NCI-H1694 treated with DMSO at 0.1 percent for 48 hours (cell line): ENCODE measurements at places on chromosomes 12 and 14.
A peak's percentile ranks its signal among the peaks of the same experiment; 100 is the strongest.

DNA sequence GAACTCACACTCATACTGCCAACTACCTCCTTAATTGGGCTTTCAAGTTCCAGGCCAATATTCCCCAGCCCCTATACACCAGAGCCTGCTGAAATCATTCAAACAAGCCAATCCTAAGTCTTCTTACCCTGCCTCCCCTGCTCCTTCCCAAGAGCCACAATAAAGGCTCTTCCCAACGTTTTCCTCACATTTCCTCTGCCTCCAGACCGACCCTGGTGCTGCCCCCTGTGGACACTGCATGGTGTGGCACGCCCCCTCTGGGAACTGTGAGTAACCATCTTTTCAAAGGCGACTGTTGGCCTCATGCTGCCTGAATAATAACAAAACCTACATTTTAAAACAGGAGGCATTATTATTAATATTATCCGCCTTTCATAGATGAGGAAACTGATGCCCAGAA, 111.6 kb upstream of the NOS1 start:
- DNase-seq = peak; percentile 5

DNA sequence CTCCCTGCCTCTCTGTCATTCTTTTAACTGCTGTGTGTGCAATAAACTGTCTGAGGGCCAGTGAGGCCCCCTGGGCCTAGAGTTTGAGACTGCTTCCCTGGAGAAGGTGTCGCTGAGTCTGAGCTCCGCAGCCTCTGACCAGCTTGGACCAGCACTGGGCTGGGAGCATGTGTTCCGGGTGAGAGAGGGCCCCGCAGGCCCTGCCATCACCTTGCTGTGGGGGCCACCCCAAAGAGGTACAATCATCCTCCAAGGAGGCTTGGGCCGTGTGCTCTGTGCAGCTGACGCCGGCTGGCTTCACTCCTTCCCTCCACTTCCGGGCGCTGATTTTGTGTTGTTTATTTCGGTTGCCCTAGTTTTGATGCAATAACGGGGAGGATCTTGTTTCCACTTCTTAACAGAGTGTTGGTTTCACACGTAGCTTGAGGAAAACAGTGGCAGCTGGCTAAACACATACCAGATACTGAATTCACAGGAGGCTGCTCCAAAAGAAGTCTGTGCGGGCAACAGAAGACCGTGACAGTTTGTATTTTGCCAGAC, 121.6 kb downstream of the TMEM132C start:
- no peak for DNase-seq

DNA sequence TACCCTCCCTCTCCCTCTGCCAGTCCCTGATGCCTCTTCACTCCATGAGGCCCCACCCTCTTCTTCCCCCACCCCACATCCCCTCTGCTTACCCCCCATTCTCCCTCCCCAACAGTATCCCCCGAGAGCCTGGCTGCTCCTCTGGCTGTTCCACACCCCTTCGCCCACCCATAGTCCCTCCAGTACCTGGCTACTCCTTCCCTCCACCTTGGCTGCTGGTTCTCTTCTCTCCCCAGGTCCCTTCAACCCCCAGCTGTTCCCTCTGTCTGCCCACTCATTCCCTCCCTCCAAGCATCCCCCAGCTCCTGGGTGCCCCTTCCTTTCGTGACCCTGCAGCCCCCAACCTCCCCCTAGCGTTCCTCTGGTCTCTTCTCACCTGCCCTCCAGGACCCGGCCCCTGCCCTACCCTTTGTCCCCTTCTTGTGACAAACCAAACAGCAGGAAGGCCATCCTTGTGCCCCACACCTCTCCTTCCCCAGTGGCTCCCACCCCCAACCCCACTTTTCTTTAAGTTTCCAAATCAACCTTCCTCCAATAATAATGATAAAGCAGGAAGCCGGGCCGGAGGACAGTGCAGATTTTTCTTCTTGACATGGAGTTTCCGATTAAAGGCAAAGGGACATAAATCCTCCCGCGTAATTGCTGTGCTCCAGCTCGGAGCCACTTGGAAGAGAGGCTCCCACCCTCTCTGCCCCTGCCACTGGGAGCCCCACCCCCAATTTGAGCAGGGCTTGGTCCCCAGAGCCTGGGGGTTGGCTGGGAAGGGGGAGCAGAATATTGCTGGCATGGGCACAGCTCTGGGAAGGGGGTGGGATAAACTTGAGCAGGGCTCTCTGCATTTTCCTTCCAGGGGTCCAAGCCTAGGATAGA, 40.0 kb downstream of the SMUG1 start:
- no peak for DNase-seq

DNA sequence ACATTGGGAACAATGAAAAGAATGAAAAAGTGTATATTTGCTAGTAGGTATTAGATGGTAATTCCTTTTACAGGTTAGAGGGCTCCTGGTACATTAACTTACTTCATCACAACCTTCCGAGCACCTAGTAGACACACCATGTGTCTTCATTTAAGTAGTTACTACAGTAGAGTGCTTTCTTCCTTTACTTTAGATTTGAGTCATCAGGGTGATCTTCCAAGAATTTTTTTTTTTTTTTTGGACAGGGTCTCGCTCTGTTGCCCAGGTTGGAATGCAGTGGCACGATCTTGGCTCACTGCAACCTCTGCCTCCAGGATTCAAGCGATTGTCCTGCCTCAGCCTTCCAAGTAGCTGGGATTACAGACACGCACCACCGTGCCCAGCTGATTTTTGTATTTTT, 79.7 kb upstream of the TRAF3 start:
- DNase-seq = no peak

DNA sequence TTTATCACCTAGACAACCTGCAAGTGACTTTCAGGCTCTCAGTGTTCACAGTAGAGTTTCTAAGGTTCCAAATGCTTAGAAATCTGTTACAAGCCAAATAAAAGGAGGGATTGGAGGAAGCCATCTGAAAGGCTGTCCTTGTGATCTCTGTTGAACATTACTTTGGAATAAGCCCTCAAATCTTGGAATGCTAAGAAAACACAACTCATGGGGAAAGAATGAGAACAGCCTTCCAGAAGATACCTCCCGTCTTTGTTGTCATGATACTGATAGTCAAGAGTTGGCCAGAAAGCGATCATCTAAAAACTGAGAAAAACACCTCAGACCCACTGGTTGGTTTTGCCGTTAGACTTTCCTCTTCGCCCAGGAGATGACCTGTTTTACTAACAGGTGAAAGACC, 44.4 kb upstream of the KCNK13 start:
- DNase-seq = no peak

GRCh38 chr12:50057000-50057841, at the start of gene ASIC1:
Gene ASIC1 (plus strand): TSS chr12:50057596. CDS start chr12:50058767, 1,171 bp downstream.
- DNase-seq = peak; percentile 34

DNA sequence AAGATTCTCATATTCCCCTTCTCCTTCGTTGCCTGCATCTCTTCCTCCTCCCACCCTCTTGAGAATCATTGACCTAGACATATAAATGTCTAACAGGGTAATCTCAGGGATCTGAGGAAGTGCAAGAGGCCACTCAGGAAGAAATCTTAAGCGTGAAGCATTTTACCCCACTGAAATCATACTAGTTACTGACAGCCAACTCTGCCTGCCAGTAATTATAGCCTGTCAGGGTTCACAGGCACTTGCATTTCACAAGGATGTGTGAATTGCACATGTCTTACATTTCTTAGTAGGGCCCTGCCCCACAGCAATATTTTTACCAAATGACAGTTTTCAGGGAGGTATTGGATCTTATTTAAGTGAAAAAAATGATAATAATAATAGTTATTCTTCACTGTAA, 127.2 kb downstream of the SLC15A5 start:
- DNase-seq = no peak
